ENCODE measurements at places on chromosomes 2 and 18.

DNA sequence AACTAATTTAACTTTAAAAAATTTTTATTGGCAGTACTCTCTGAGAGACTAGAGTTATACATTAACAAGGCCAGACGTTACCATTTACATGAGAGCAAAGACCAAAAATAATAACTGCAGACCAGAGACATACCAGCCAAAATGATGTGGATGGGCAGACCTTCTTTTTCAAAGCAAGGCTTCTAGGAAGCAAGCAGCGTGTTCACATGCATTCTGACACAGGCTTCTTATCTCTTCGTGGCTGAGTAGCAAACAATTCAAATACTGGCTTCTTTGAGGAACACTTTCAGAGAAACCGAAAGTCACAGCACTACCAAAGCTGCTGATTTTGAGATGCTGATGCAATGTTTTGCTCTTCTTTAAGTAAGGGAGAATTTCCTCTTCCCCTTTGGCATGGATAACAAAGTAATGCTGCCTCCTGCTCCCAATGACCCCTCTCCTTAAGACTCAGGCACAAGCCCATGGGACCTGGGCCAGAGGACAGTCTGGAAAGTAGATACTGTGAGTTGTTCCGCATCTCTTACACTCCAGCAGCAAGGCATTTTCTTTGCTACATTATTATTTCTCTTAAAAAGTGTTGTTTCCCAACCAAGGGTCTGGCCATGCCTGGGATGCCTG is 181.9 kb downstream of the MREG start:
- DNase-seq, result peak; percentile 20

DNA sequence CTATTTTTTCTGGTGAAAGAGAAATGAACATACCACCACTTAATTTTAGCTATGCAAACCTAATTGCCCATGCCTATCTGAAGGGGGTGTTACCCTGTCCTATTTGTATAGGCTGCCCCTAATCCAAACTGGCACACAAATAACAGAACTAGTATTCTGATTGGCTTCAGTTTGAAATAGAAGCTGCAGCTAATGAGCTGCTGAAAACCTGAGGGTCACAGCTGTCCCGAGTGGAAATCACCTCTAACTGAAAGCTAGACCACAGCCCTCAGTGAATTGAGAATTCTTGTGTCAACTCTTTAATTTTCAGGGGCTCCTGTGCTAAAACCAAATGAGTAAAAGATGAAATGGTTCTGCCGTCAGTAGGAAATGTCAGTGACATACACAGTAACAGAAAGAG is 28.7 kb downstream of the CCDC141 start:
- no peak for DNase-seq

DNA sequence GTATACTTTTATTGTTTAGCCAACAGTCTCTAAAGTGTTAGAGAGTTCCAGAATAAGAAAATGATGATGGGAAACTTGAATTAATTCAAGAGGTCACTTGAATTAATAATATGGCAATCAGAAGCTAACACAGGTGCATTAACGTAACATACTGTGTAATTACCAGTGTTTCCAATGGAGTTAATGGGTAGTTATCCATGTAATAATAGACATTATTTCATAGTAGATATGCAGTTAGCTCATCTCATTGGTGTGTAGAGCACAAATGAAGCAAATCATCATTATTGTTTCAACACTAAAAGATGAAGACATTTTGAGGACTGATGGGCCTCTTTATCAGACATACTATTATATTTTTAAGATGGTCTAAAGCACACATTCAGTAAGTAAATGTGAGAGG is 460.3 kb upstream of the HNRNPA3 start:
- DNase-seq, result no peak

DNA sequence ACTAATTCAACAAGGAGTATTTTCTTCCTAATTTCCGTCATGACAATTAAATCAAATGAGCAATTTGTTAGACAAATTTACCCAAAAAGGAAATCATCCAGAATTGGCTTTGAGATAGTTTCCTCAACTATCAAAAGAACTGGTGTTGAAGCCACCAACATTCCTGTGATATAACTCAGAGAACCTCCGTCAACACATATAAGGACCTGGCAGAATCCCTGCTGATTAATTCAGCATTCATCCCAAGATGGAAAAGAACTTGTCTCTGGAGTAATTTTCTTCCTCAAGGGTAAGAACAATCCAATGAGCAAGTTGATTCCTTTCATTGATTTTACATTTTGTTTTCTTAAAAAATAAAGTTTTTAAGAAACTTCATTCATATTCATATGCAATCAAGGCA is 62.0 kb downstream of the MBD2 start:
- no peak for DNase-seq

GRCh38 chr18:12606592-12607315 is 51.2 kb downstream of the SPIRE1 start:
- DNase-seq, result peak; percentile 59

- no peak for DNase-seq
Observed at GRCh38 chr2:209525834-209526281, 102.0 kb downstream of the MAP2 start.

- DNase-seq, result no peak
Observed at GRCh38 chr2:193793914-193794313, 1599.2 kb upstream of the TMEFF2 start.
